SW 1271 (cell line): ENCODE measurements at places on chromosomes 3 and 15.

DNA sequence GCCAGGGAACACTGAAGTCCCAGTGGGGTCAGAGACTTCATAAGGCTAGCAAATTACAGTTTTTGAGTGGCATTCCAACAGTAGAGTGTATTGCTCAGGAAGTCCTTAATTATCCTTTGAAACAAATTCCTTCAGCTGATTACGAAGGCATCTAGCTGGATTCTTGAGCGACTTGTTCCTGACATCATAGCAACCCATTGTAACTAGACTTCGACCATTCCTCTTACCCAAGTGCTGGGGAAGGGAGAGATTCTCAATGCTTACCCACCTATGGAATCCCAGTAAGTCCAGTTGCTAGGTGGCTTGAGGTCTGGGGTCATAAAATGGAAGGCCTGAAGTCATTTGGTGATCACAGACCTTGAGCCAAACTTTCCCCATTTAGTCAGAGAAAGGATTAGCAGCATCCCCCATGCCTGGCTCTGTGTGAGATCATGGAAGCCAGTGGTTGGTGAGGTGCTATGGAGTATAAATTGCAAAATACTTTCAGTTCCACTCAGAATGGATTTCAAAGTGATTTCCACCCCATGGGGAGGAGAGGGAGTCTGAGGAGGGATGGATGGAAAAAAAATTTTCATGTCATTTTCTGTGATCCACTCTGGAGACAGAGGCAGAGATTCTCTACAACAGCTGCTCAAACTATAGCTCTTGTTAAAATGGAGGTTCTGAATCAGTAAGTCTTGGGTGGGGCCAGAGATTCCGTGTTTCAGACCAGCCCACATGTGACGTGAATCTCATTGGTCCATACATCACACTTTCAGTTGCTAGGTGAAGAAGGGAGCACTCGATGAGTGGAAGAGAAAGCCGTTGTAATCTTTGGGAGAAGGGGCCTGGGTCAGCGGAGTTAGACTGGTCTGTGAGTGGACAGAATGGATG lies 45.7 kb downstream of the CD86 start:
- no peak for DNase-seq

- no peak for DNase-seq
These were observed 230.7 kb downstream of the CADPS start for GRCh38 chr3:62644493-62644892.

GRCh38 chr3:87006844-87007439 lies 16.0 kb upstream of the VGLL3 start:
- DNase-seq: no peak

DNA sequence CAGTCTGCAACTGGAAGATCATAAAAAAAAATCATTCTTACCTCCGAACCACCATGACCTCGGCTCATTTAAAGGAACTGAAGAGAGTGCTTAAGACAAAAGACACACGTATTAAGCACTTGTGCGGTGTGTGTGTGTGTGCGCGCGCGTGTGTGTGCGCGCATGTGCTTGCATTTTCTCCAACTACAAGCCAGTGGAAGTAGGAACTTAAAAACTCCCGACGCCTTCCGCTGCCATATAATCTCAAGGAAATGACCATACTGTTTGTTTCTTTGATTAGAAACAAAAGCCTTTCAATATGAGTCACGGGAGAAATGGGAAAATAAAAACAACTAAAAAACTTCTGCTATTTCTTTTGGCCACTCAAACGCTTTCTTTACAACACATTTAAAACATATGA lies 32.4 kb downstream of the FRMD4B start:
- no peak for DNase-seq

DNA sequence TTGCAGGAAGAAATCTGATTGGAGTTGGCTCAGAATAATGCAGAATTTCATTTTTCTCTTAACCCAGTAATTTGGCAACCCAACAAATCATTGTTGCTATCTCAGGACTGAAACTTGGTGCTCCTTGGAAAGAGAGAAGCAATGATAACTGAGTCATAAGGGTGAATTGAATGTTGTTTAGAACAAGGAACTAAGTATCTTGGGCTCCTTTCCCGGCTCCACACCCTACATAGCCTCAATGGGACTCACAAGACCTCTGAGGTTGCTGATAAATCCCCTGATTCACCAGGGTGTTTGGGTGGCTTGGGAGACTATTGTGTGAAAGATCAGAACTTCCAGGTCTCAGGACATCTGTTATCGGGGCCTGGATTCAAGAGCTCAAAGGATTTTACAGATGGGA lies 7.8 kb upstream of the RAB8B start:
- no peak for DNase-seq

DNA sequence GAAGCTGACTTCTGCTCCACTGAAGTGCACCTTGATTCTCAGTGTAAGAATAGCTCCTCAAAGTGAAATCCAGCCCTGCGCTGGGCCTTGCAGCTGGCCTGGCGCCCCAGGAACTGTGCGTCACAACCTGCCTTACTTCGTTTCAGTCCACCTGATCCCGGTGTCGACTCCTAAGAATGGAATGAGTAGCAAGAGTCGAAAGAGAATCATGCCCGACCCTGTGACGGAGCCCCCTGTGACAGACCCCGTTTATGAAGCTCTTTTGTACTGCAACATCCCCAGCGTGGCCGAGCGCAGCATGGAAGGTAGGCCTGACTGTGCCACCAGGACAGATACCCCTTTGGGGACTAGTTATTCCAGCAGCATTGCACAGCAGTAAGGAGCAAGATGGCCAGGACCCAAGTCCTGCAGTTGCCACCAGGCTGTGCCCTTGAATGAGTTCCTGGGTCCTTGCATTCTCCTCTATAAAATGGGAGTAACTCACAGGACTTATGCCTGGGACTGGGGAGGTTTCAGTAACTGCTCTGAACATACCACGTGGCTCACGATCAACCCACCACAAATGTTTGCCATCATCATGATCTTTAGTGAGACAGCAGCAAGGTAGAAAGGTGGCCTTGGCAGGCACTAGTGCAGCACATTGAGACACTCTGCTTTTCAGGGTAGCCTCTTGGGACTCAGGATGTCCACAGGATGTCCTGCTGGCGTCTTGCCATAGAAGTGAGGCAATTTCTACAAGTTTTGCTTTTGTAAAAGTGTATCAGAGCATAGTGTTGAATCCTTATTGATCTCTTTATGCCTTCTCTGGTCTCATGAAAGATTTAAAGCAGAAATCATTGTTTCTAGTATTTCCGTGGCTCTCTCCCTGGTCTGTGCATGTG lies 46.8 kb downstream of the PXYLP1 start:
- no peak for DNase-seq

- DNase-seq: no peak
These were observed 18.8 kb downstream of the AMOTL2 start for GRCh38 chr3:134355416-134355815.

DNA sequence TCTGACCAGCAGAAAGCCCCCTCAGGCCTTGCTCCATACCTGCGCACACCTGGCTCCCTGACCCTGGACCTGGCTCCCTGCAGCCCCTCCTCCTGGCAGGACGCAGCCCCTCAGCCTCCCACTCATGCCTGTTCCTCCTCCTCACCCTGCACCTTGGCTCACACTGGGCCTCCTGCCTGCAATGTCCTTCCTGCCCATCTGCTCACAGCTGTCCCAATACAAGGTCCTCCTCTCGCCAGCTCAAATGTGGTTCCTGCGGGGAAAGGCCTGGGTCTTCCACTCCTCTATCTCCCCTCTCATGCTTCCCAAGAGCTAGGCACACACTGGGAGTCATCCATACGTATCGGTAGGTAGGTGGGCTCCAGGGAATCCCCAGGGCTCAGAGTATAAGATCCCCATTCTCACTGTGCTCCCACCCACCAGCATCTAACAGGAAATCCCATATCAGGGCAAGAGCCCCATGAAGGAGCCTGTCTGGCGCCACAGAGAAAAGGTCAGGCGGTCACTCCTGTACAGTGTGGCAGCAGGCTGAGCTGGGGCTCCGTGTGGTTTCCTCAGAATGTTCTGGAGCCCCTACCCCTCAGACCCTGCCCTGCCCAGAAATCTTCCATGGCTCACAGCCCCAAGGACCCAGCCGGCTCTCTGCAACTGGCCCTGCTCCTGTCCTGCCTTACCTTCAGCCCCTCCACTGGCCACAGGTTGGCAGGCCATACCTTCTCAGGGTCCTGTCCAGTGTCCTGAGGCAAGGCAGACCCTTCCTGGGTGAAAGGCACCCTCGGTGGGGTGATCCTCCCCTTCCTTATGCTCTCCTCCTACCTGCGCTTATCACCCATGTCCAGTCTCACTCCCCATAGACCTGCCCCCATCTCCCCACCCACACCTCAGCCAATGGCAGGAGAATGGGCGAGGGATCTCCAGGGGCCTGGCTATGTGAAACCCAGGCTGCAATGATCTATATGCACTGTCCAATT lies 10.9 kb downstream of the PLCD1 start:
- DNase-seq: no peak

- DNase-seq: no peak
These were observed 174.9 kb upstream of the FRMD4B start for GRCh38 chr3:69560818-69561217.

- DNase-seq: no peak
These were observed 90.9 kb downstream of the SAMMSON start for GRCh38 chr3:70090322-70090913.

DNA sequence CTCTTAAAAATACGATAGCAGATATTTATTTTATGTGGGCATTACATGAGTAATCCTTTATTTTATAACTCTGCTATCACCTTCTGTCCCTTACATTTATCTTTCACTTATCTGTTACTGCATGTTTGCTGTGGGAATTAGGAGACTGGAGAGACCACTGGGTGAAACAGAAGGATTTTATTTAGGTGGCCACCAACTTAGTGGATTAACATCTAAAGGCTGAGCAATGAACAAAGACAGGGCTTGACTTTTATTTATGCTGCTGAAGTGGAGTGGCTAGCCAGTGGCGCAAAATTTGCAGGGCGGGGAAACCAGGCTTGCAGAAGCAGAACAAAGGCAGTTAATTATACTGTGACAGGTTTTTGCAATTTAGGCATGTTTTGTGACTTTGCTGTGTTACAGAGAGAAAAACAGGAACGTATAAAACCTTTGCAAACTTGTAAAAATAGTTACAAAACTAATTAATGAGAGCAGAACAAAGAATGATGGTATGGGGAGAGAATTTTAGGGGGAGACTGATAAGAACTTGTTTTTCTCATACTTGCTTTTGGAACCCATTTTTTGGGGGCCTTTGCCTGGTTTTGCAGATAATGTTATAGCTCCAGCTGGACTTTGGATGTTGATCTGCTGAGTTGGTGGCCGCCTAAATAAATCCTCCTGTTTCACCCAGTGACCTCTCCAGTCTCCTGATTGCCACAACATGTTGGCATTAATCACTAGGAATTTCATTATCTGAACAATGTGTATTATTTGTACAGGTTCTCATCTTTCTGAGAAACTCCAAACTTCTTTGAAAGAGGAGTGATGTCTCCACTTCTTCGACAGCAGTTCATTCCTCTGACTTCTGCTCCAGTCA lies 18.0 kb downstream of the KLHL24 start:
- no peak for DNase-seq

- DNase-seq: no peak
These were observed 17.0 kb downstream of the PEAK1 start for GRCh38 chr15:77402740-77403379.

DNA sequence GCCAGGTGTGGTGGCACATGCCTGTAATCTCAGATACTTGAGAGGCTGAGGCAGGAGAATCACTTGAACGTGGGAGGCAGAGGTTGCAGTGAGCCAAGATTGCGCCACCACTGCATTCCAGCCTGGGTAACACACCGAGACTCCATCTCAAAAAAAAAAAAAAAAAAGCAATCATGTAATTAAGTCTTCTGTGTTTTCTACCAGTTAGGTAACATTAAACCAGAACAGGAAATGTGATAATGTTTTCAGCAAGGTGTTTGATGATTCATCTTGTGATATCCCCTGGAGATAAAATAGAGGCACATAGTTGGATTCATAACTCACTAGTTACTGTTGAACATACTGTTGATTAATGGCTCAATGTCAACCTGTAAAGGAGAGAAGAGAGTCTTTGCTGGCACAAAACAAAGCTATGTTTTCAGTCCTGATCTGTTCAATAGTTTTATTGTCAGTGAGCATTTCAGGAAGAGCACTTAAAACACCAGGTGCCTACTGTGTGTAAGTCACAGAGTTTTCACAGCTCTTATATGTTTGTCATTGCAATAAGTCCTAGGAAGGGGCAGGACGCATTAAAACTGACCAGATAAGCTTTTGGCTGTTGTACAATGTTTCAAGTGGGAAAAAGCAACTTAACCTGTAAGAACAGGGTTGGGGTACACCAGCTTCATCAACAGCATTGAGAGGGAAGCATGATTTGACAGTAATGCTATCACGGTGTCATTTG lies 19.5 kb downstream of the DNAJB11 start:
- no peak for DNase-seq
